ENCODE measurements at places on chromosomes 5 and 9. TPM values are rescaled to one million over a fixed set of nuclear protein-coding genes. Genes with fewer than 3 reads are reported as not detected.

DNA sequence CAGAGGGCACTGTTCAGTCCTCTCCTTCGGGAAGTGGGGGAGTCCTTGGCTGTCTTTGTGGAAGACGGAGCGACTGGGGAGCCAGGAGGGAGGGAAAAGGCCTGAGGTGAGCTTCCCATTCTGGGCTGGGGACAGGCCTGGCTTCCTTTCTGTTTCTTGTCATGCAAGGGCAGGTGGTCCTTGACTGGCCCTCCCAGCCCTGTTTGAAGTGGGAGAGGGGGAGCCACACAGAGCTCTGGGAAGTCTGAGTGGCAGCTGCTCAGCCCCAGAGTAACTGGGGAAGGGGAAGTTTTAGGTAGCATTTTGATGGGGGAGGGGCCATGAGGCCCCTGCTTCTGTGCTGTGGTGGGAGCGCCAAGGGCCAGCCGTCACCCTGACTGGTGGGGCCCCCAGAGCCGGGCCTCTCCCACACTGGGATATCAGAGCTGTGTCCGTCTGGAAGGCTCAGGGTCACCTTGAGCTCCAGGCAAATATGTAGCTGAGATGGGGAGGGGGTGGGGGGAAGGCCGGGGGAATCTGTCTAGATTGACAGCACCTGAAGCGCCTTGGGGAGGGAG is 6.5 kb downstream of the UNC5A start:
- no peak for DNase-seq

DNA sequence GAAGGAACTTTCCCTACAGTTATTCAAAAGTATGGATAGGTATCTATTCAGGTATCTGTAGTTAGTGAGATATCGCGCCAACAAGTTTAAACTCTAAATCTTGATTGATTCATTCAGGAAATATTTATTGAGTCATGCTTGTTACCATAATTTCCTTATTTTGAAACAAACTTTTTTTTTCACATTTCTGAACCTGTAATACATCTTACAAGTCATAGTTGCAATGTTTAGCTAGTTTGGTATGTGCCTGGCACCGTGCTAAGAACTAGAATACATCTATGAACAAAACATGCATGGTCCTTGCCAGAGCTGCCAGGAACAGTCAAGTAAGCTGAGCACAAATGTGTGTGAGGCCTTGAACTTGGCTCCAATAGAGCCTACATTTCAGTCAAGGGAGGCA is 226.4 kb downstream of the PCSK5 start:
- DNase-seq: no peak

DNA sequence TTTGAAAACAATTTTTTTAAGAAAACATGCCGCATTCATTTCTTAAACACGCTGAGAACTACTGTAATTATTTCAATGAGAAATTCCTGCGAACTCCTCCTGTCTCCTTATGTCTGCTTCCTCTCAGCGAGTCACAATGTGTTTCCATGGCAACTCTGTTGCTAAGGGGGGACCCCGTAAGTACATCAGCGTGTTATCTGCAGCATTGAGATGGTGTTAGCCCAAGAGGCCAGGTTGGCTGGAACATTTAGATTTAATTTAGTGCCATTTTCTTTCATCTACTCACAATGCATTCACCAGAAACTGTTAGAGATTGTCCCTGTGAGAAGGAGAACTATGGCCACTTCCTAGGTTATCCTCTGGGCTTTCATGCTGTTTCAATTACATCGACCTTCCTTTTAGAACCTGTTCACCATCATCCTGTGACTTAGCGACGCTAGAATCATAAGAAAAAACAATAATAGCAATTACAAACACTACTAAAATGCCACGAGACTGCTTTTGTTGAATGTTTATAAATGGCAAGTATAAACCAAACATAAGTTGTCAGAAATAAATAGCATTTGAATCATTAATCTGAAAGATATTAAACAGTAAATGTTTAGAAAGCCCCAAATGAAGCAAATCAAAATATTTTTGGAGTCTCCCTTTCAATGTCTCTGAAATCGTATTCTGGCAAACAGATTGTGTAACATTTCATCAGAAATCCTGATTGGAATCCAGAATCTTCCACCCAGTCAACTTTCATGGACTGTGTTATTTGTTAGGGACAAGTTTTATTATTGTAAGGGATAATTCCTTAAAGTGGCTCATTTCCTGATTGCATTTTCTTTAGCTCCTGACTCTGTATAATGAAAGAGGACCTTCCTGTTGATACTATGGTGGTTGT is 39.7 kb upstream of the SHC3 start:
- no peak for DNase-seq

DNA sequence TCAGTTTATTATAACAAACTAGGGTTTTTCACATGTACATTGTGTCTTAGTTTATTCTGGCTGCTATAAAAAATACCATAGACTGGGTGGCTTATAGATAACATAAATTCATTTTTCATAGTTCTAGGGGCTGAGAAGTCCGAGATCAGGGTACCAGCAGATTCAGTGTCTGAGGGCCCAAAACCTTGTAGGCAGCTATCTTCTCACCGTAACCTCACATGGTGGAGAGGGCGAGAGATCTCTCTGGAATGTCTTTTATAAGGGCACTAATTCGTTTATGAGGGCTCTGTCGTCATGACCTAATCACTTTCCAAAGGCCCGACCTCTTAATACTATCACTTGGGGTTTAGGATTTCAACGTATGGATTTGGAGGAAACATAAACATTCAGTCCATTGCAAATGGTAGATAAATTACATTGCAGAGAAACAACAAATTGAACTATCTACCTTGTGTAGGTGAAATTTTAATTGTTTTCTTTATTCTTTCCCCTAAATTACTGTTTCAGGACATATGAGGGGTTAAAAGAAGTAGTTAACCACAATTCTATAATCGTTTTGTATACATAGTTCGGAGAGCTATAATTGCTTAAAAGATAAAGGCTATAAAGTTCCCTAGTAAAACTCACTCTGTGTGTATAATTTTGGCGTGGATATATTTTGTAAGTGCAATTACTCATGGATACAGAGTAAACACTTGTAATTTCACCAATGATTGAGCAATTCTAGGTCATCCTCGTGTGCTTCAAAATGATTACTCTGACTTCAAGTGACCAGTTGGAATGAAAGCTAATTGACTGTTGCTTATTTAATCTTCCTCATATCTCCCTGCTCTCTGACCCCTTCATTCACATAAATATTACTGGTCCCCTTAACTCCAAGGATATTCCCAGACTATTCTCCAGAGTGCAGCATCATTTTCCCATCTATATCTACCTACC is 247.5 kb upstream of the TMEM161B start:
- DNase-seq: no peak

DNA sequence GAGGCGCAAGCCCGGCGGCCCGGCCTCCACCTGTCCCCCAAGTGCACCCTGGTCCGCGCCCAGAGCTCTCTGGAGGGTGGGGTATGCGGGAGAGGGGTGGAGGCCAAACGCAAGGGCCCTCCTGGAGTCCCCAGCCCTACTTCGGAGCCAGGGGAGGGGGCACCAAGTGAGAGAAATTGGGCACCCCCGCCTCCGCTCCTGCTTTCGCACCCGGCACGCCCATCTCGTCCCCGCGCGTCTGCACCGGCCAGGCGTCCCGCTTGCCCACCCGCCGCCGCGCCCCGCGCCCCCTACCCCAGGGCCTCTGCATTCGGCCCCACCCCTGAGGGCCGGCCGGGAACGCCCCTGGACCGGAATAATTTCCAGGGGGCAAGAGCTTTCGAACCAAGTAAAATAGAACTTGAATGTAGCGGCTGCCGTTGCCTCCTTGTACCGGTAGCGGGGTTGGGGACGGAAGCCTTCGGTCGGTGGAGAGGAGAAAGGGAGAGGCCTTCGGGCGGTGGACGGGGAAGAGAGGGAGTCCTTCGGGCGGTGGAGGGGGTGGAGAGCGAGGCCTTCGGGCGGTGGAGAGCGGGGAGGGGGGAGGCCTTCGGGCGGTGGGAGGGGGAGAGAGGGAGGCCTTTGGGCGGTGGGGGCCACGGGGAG is 694 bp upstream of the PHPT1 start:
- no peak for DNase-seq

DNA sequence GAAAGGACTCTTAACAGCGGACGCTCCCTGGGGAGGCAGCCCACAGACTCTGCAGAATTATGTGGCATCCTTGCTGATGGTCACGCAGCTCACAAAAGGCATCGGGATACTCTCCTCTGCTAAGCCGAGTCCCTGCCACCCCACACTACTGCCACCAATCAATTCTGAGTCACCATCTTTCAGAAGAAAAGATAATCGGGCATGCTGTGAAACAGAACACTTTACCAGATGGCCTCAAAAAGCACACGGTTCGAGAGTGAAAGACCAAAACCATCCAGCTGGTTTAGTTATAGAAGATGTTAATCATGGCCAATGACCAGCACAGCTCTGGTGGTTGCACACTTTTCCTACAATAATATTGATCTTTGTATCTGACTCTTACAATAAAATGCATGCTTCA is 136.3 kb downstream of the MYO10 start:
- DNase-seq: no peak

DNA sequence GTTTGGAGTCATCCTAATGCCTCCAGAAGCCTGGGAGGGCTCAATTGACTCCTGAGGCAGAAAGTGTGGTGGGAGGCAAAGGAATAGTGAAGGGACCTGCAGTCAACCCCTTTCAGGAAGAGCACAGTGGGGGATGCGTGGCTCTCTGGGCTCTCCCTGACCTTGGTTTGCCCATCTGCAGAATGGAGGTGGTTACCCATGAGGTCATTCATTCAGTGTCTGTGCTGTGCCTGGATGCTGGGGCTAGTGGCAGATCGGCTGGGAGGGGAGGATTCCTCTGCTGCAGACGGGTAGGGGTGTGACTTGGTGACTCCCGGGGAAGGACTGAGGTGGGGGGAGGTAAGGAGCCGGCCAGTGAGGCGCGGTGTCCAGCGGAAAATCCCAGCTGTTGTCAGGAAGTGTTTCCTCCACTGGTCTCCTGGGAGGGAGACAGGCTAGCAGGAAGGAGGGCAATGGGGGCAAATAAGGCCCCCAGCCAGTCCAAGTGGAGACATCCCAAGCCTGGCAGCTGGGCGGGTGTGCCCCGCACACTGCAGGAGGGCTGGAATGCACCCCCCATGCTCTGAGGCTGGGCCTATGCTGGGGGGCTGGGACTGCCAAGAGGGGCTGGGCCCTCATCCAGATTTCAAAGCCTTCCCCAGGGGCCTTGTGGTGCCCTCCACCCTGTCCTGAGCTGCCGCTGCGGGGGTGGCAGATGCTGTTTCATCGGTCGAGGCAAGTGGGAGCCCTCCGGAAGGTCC is 10.9 kb downstream of the CXXC5 start:
- no peak for DNase-seq

- no peak for DNase-seq
Measured at GRCh38 chr9:3446313-3446712, 79.5 kb downstream of the RFX3 start.

DNA sequence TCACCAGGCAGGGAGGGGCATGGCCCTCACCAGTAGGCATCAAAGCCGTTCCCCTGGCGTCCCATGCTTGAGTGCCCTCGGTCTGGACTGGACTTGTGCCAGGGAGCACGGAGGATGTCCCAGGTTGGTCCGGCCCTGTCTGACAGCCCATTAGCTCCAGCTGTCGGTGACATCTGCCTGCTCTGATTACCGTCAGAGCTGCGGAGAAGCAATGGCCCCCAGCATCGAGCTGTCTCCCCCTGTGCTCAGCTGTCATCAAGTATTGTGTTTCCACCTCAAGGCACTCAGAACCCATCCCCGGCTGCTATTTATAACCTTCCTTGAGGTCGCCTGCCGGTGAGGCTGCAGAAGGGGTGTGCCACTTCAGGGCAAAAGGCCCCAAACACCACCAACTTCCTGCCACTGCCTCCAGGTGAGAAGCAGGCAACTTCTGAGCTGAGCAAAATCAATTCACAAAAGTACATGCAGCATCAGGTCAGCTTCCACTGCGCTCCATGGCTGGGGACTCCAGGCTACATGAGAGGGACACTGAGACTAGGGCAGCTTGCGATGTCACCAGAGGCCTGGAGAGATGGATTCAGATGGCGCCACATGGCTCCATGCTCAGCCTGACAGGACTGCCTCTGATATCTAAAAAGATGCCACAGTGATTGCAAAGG is 142.7 kb downstream of the C5orf15 start:
- DNase-seq: peak; percentile 43

GRCh38 chr9:100472788-100473275 is at the start of gene TMEFF1:
Gene TMEFF1, plus strand, starts transcription at chr9:100473149. Its CDS starts 396 bp downstream, at chr9:100473545.
- peak; percentile 35 for DNase-seq

DNA sequence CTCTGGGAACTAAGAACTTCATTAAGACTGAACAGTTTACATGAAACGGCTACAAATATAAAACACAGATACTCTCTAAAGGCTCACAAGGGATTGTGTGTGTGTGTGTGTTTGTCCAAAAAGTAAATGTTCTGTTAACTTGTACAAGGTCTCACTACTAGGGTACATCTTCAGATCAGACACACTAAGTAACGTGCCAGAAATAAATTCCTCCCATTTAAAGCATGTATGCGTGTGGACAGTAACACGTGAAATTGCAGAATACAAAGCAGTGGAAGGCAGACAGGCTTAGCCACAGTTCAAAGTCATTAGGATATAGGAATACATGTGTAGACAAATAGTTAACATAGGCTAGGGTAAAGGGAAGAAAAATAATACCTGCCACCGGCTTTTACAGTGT is 1.8 kb downstream of the BNC2 start:
- no peak for DNase-seq

DNA sequence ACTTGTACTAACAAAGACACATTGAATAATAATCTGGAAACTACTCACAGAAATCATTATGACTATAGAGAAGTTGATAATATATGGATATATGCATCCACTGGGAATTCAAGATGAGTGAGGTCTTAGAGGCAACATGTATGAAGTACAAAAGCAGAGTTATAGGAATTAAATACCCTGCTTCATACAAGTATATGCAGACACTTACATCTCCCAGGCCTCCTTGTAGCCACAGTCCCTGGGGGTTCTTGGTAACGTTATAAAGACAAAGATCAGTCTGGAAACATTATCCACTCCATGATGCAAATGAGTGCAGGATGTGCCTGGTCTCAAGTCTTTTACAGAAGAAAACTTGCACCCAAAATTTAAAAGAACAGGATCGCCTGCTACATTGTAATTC is 92.4 kb upstream of the ANXA1 start:
- DNase-seq: no peak

- DNase-seq: no peak
Measured at GRCh38 chr9:137113385-137114159, 961 bp downstream of the DPP7 start.

DNA sequence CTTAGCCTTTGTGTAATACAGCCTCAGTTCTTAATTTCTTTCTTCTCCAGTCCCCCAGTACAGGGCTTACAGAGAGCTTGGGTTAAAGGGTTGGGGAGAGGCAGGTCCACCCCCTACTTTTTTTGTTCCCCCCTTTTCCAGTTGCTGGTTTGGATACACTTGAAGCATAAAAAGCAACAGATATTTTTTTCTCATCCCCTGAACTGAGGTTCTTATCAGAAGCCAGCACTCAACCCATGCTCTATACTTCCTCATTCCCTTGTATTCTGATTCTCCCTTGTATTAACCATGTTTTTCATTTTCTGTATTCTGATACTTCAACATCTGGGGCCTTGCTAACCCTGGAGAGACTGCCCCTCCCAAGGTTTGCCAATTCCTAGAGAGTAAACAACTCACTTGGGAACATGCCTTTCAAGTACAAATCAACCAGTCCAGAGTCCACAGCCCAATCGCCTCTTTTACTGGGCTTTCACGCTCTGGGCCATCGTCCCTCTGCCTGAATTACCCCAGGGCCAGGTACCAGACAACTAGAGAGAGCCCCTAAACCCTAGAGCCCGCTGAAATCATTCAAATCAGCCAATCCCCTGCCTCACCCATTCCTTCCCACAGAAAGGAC is 333.4 kb upstream of the PUM3 start:
- DNase-seq: no peak

- no peak for DNase-seq
Measured at GRCh38 chr5:23419115-23419514, 88.3 kb upstream of the PRDM9 start.

SLCO4C1 gene
- 0.43 TPM for total RNA-seq

PCDHB13 gene
- total RNA-seq: not detected

TMEM174 gene
- total RNA-seq: not detected

CD74 gene
- 201 TPM for total RNA-seq
